Myocyte (in vitro differentiated cells): ENCODE measurements at places on chromosomes 13 and 19. TPM values are rescaled to one million over a fixed set of nuclear protein-coding genes. Genes with fewer than 3 reads are reported as not detected.

GRCh38 chr13:50831512-50831911 is 12.0 kb downstream of the DLEU7 start:
- DNase-seq: no peak

The PGLYRP1 gene
- not detected in 2 replicates for total RNA-seq

DNA sequence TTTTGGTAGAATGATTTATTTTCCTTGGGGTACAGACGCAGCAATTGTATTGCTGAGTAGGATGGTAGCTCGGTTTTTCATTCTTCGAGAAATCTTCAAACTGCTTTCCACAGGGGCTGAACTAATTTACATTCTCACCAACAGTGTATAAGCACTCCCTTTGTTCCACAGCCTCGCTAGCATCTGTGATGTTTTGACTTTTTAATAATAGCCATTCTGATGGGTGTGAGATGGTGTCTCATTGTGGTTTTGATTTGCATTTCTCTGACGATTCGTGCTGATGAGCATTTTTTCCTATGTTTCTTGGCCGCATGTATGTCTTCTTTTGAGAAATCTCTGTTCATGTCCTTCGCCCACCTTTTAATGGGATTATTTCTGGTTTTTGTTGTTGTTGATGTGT is 54.8 kb upstream of the UQCRFS1 start:
- no peak for DNase-seq

DNA sequence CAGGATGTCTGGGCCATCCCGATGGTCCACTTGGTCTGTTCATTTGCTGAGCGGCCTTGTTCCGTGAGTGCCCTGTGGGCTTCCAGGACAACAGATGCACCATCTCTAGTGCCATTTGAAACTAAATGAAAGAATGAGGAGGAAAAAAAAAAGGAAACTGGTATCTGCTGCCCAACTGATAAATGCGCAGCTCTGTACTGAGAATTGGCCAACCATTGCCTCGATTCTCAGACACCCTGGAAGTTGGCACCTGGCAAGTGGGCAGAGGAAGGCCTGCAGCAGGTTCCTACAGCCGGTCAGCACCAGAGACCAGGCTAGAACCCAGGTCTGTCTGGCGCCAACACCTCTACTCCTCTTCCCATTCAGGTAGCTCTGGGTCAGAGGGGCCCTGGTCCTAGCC is 18.9 kb downstream of the SLC7A1 start:
- DNase-seq: no peak

The NLRP11 gene
- total RNA-seq: not detected in 2 replicates

DNA sequence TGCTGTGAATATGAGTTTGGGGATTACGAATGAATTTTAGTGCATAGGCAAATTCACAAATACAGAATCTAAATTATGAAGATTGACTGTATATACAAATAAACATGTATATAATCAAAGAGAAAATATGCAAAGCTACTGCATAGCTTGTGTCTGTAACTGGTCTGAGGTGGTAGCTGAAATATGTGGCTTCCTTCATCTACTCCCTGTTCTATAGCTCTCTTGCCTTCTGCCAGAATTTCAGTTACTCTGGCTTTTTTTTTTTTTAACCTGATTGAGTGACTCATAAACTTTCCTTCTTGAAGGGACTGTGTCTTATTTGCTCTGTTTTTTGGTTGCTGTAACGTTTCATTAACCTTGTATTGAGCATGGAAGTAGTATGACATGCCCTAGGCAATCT is 26.6 kb downstream of the DNAJC3 start:
- no peak for DNase-seq

The EDDM13 gene
- not detected in 2 replicates for total RNA-seq

DNA sequence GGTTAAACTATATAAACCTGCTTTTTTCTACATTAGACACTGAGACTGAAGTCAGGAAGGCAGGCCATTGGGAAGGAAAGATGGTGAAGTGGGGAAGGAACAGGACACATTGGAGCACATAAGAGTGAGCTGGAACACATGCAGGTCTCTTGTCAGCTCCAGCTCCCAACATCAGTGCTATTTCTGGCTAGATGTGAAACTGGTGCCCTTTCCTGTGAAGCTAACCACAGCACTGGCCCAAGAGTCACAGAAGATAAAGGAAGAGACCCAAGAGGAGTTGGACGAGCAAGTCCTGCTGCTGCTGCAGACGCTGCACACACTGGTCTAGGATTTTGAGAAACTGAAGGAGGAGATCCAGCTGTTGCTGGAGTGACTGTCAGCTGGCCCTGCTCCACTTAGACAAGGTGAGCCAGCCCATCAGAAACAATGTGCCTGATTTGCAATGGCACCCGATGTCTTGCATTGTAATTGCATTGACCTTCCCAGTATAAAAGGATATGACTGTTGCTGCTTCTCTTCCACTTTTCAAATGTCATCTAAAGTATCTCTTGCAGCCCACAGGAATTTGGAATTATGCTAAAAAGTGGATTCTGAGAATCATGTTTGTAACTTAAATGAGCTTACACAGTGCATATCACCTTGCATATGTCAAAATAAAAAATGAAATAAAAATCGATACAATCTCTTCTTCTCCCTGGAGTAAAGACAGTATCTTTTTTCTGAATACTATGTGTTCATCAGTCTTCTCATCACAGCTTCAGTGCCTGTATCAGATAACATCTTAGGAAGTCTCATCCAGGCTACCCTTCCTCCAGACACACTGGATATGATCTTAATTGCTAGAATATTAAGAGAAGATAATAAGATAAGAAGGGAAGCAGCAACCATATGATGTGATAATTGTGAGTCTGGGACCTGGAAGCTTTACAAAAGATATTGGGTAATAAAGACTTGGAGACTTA is 230.7 kb upstream of the SPRY2 start:
- DNase-seq: peak; percentile 24

DNA sequence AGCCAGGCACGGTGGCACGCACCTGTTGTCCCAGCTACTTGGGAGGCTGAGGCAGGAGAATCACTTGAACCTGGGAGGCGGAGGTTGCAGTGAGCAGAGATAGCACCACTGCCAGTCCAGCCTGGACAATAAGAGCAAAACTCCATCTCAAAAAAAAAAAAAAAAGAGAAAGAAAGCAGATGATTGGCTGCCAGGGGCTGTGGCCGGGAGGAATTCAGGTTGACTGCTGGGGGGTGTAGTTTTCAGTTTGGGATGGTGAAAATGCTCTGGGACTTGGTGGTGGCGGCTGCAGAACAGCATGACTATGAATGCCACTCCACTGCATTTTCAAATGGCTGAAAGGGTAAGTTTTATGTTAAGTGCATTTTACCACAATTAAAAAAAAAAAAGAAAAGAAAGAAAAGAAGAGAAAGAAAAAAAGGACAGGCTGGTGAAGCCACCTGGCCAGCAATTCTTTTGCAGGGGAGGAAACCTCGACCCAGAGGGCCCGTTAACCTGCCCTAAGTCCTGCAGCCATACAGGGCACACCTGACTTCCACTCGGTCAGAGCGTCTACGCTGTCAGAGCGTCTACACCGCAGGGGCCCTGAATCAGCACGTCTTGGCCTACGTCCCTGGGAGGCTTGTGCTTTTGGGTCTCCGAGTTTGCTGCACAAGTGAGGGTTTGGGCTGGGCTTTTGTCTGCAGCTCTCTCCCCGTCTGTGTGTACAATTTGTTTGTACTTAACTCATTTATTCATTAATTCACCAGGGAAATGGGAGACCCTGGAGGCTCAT is 3.6 kb downstream of the ISOC2 start:
- no peak for DNase-seq

The SMIM24 gene
- total RNA-seq: not detected in 2 replicates

DNA sequence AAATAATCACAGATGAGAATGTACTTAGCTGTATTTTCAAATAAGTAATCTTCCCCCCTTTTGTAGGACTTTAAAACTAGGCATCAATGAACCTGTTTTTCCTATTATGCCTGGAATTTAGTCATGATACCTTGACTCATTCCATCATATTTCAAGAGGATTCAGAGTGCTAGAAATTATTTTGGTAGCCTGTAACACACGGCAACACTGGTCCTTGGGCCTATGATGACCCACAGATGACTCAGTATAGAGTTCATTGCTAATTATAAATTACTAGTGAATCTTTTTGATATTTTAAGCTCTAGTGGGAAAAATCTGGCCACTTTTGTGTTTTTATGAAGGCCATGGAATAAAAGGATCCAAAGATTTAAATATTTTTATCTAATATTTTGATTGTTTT is 26.0 kb upstream of the GARRE1 start:
- DNase-seq: peak; percentile 41

- no peak for DNase-seq
These were observed 281.8 kb upstream of the ZNF507 start for GRCh38 chr19:32063601-32064000.

DNA sequence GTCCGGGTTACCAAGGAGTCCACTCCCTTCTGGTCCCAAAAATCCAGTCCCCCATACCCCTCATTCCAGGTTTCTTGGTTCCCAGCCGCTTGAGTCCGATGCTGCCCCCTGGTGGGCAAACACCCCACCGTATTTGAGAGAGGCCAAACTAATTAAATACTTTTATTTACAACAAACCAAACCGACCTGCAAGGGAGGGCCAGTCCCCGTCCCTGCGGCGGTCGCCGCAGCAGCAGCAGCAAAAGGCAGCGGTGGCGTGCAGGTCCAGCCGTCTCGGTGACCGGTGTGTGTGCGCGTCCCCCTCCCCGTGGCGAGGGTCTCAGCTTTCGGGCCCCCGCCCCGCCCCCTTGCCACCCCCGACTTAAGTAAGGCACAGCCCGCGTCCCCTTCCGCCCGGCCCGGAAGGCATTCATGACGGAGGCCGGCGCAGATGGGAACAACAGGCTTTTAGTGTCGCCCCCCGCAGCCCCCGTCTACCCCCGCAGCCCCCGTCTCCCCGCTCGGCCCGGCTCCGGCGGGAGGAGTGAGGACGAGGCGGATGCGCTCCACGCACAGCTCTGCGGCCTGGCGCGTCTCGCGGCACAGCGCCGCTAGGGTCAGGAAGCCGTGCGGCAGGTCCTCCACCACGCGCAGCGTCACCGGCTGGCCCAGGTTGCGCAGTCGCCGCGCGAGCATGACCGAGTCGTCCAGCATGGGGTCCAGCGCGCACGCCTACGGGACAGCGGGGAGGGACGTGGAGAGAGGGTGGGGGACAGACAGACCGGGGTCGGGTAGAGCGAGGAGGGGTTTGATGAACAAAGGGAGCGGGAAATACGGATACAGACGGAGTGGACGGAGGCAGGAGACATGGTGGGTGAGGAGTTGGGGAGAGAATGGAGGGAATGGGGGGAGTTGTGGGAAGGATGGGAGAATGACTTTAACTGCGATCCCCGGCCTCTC is 11.5 kb upstream of the CNFN start:
- DNase-seq: peak; percentile 79

DNA sequence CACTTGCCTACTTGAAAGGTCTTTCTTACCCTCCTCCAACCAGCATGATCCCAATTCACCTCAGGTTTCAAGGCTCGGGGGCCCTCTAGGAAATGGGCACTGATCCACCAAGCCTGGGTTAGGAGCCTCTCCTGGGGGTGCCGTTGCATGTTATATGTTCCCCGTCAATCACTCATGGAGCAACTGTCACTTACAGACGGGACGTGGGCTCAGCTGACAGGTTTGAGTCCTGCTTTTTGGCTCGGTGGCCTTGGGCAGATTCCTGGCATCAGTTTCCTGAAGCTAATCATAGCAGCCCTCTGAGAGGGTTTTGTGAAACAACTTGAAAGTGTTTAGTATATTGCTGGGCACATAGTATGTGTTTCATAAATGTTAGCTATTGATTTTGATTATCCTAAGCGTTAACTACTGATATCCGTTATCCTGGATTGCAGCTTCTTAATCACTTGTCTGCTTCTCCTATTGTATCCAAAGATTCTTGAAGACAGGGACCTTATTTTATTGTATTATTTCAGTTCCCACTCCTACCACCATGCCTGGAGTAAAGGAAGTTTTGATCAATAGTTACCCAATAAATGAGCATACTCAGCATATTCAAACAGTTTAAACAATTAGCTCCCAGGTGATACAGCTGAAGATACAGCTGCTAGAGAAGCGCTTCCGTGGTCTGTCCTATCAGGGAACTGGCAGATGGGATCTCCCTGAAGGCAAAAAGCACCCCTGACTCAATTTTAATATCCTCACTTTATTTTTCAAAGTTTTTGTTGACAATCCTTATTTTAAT is 57.9 kb downstream of the RFC3 start:
- peak; percentile 34 for DNase-seq

The TNFSF13B gene
- total RNA-seq: 1.8 and 2.5 TPM in 2 replicates

The RAB3A gene
- 2.7 and 3.4 TPM in 2 replicates for total RNA-seq

The SLC25A41 gene
- not detected in 2 replicates for total RNA-seq
